Amygdala (tissue), 56 donors: ENCODE measurements at places on chromosomes 12 and 14.

DNA sequence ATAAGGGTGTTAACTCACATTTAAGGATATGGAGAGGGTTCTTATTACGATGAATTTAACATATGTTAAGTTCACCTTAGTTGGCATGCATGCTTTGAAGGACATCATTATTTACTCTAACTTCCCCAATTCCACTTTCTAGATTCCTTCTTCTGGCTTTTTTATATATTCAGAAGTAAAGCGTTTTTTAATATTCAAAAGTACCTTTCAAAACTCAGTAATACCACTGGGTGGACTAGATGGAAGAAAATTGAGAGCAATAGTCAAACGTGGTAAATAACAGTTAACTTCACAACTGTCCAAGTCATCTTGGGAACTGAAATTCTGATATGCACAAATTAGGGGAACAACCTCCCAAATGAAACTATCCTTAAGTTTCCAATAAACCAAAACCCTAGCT lies 9.1 kb downstream of the SINHCAF start:
- DNase-seq: no peak

DNA sequence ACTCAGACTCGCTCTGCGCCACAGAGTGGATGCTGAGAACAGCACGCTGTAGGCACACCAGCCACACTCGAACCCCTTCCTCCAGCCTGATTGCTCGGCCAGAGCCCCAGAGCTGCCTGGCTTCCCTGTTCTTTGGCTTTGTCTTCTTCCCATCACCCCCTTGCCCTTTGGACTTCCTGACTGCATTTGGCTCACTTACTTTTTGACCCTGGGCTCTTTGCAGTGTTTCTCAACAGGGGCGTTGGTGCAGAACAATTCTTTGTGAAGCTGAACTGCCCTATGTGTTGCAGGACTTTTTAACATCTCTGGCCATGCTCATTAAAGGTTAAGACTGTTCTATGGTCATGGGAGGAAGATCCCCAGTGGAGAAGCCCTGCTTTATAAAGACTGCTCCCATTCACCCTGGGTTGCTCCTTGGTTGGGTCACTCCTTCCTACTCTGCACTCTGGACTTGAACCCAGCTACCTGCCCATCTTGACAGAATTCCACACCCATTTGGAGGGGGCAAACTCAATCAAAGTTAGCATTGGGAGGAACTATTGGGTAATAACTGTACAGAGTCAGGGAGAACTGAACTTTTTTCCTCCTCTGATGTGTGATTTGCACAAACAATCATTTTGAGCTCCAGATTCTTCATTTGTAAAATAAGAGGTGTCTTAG lies 127.7 kb upstream of the PLEKHG7 start:
- DNase-seq: no peak

DNA sequence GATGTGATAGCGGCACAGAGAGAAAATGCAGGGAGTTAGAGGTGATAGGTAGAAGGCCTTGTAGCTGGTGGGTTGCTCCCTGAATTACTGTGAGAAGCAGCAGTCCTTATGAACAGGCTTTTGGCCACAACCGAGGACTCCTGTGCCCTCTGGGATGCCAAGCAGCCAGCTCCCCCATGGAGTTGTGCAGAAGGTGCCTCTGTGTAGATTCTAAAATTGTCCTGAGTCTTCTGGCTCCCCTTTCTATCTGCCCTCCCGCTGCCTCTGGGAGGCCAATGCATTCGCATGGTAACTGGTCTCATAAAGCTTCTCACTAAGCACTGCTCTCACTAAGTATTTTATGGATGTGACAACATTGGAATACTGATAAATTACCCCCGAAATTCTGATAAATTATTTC lies 16.1 kb upstream of the SUSD6 start:
- no peak for DNase-seq

GRCh38 chr12:94374124-94374523 lies 85.5 kb downstream of the CEP83 start:
- no peak for DNase-seq

DNA sequence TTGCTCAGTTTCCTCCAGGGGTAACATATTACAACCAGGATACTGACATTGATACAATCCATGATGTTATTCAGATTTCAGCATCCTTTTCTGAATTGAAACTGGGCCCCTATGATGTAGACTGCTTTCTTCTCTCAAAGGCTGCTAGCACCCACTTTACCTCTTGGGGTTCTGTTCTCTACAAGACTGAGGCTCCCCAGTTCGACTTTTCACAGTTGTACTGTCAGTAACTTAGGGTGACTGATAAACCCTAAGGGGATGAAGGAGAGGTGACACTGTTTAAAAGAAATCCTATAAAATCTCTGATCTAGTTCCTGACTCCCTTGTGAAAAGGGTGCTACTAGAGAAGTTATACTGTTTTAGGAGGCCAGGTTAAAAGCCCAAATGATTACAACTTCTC lies 818 bp downstream of the VPS33A start:
- no peak for DNase-seq

GRCh38 chr12:83997423-83997822 lies 915.2 kb downstream of the SLC6A15 start:
- DNase-seq: no peak

DNA sequence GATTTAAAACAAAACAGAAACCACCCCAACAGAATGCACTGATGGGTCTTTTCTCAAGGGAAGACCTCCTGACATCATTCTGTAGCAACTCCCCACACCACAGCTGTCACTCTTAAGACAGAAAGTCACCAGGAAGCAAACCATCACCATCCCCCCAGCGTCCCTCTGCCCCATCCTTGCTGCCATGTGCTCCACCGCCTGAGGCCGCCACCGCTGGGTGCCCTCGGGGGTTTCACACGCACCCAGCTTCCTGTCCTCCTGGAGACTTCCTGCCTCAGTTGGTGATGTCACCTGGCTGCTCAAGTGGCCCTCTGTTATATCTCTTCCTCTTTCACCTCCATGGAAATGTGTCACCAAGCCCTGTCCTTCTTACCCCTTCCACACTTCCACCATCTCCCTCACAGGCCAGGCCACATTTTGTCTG lies 71.4 kb upstream of the GPR68 start:
- DNase-seq: no peak

DNA sequence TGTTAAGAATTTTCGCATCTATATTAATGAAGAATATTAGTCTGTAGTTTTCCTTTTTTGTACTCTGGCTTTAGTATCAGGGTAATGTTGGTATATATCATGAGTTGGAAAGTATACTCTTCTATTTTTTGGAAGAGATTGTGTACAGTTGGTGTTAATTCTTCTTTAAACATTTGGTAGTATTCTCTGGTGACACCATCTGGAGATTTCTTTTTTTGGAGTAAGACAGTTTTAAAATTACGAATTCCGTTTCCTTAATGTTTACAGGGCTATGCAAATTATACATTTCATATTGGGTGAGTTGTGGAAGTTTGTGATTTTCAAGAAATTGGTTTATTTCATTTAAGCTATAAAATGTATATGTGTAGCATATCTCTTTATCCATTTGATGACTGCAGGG lies 183.8 kb upstream of the NOS1 start:
- DNase-seq: no peak

DNA sequence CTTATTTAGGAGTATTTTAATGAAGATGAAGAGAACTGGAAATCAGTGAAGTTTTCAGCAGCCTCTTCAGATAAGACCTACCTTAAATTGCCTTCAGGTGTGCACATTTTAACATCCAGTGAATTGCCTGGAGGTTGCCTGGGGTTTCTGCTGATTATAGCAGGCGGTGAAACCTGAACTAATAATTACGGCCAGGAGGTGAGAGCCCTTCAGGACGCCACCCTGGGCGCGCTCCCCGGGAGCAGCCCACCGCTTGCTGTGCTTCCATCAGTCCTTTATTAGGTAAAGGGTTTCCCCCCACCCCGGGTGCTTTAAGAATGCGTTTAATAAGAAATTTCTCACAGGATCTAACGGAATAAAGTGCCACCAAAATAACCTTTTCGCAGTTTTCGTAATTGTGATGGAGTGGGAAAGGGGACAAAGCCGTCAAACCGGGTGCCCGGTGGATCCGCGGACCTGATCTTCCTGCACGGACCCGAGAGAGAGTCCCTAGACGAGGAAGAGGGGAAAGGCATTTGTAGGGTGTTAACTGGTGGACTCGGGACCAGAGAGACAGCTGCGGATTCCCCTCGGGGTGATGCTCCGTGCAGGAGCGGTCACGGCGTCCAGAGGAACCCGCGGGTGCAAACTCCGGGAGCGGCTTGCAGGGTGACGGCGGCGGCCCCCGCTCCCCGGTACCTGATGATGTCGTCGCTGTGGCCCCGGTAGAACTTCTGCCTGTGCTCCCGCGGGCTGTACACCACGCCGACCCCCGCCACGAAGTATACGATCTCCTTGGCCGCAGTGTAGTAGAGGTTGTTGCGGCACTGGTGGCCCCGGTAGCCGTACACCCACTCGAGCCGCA lies 902 bp downstream of the EML5 start:
- DNase-seq: no peak

- DNase-seq: no peak
These were observed 1.7 kb downstream of the LMBR1L start for GRCh38 chr12:49108958-49109404.

- no peak for DNase-seq
These were observed 99.5 kb downstream of the SLC16A7 start for GRCh38 chr12:59695379-59695778.
